ENCODE measurements at places on chromosomes 3 and 15.

GRCh38 chr3:14606669-14607339, 44.8 kb upstream of the CCDC174 start:
- no peaks in the 10 kb centered on the region for H3K4me1 ChIP-seq
- H3K27me3 ChIP-seq: peaks cover 58% of the 10 kb centered on the region
- H3K27ac ChIP-seq: no peak overlapping the region
- H3K4me3 ChIP-seq: no peak overlapping the region

DNA sequence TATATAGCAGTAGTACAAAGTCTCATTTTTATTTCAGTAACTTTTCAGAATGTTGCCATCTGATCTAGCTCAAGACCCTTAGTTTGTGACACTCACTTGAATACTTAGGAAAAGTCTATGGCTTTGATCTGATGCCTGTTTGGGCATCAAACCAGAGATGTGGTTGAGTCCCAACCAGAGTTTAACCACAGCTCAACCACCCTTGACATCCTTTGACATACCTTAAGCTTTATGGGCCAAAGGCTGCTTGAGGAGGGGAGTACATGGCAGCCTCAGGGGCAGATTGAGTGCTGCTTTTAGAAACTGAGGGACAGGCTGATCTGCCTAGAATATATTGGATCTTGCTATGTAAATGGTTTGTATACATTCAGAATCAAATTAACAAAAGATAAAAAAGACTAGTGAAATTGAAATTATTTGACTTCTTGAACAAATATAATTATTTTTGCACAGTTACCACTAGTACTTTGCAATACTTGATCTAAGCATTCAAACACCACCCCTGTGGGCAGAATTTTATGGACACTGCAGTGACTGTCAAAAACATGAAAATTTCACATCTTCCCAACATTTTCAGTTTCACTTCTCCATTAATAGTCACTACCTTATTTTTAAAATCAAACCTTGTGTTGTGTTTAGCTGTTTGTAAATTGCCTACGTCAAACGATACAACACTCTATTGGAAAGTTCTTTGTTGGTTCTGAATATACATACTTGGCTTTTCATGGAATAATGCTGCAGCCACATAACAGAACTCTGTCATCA, 199.8 kb downstream of the UBE2E2 start:
- peaks cover 32% of the 10 kb centered on the region for H3K4me1 ChIP-seq
- H3K27me3 ChIP-seq: no peaks in the 10 kb centered on the region
- H3K27ac ChIP-seq: no peak overlapping the region
- no peak overlapping the region for H3K4me3 ChIP-seq
- DNase-seq: no peak

GRCh38 chr3:46061108-46061720, 33.9 kb upstream of the XCR1 start:
- H3K4me1 ChIP-seq: peaks cover 12% of the 10 kb centered on the region
- H3K4me3 ChIP-seq: no peak overlapping the region
- H3K27ac ChIP-seq: no peak overlapping the region
- H3K27me3 ChIP-seq: no peaks in the 10 kb centered on the region

- H3K27me3 ChIP-seq: no peaks in the 10 kb centered on the region
- no peaks in the 10 kb centered on the region for H3K36me3 ChIP-seq
- H3K4me1 ChIP-seq: no peaks in the 10 kb centered on the region
- no peak overlapping the region for H3K27ac ChIP-seq
Observed at GRCh38 chr3:117103675-117104074, 394.1 kb downstream of the TUSC7 start.

DNA sequence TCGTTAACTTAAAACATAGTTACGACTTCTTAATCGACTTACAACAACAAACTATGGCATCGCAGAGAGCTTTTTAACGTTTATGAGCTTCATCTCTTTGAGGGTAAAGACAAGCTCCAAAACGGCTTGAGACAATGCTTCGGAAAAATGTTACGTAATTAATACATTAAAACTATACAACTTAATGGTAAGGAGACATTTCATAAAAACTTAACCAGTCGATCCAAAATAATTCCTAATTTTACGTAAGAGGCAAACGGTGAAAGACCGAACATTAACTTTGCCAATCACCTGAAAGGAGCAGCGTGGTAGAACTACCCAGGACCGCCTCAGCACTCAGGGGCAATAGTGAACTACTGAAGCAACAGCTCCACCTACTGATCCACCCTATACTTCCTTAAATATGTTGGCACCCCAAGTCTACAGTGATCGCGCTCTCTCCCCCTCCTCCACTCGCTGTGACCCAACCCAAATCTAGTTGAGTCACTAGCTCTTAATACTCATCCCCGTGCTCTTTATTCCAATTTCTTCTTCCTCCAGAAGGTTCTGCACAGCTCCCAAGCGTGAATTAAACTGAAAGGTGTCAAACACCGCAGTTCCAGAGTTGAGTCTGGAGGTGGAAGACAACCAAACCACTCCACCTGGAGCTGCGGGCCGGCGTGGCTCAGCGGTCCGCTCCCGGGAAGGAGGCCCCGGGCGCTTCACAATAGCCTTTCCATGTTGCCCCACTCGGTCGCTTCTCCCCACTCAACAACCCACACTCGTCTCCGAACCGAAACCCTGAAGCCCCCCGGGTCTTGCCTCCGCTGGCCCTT, 901 bp downstream of the NAA50 start:
- peak overlapping the region; percentile 77 for H3K4me3 ChIP-seq
- DNase-seq: peak; percentile 86
- H3K27me3 ChIP-seq: no peaks in the 10 kb centered on the region

DNA sequence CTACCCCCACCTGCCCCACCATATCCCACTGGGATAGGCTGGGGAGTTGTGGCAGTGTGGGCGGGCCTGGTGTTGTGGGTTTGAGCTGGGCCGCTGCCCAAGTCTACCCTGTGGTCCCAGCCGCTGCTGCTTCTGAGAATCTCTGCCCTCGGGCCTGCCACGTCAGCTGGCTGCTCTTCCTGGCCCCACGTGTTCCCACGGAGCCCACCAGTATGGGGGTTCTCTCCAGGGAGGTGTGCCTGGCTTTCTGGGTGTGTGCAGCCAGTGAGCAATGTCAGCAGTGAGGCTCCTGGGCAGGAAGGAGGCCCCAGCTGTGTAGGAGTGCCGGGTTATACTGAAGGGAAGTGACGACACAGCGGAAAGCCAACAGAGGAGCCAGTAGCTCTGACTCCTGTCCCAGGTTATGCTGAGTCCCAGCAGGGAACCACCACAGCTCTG, 10.5 kb downstream of the GNAI2 start:
- no peaks in the 10 kb centered on the region for H3K36me3 ChIP-seq
- DNase-seq: peak; percentile 86
- H3K27ac ChIP-seq: peak overlapping the region; percentile 84
- peak overlapping the region; percentile 6 for H3K4me3 ChIP-seq
- H3K27me3 ChIP-seq: no peaks in the 10 kb centered on the region
